ENCODE measurements at places on chromosomes 1 and 21.
A peak's percentile ranks its signal among the peaks of the same experiment; 100 is the strongest.

DNA sequence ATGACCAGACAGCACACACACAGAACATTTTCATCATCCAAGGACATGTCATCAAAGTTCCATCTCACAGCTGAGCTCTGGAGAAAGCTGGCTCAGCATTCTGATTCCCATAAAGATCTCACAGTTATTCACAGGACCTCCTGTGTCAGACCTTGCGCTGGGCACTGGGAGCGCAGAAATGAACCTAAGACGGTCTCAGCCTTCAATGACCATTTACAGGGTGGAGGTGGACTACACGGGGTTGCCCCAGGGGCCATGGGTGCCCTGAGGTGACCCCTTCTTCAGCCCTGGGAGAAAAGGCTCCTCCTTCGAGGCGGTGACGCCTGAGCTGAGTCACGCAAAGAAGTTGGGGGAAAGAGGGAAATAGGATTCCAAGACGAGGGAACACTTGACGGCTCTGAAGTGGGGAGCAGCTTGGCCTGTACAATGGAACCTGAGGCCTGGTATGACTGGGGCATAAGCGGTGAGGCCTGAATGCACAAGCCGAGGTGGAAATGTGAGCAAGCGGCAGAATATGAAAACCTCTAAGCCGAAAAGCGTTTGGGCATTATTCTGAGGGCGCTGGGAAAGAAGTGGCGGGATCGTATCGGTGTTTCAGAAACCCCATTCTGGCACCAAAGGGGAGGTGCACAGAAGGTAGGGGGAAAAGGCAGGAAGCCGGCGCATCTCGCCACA is 797 bp downstream of the CC2D1B start:
- DNase-seq: peak; percentile 58

DNA sequence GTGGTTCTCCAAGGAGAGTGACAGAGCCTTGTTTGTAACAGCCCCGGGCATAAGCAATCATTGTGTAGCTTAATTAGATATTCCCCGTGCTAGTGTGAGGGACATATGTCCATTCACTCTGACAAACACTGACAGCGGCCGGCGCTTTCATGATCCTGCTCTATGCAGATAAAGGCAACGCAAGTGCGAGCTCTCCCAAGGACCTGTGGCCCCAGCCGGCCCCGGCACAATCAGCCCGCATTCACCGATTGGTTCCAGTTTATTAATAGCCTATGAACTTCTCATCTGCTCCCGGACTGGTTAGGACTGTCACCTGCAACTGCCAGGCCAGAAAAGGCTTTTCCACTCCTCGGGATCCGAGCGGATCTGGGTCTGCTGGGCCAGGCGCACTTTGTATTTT is 18.0 kb upstream of the OLIG1 start:
- peak; percentile 14 for DNase-seq

- no peak for DNase-seq
Observed at GRCh38 chr21:39452207-39452969, 618 bp downstream of the SH3BGR start.

DNA sequence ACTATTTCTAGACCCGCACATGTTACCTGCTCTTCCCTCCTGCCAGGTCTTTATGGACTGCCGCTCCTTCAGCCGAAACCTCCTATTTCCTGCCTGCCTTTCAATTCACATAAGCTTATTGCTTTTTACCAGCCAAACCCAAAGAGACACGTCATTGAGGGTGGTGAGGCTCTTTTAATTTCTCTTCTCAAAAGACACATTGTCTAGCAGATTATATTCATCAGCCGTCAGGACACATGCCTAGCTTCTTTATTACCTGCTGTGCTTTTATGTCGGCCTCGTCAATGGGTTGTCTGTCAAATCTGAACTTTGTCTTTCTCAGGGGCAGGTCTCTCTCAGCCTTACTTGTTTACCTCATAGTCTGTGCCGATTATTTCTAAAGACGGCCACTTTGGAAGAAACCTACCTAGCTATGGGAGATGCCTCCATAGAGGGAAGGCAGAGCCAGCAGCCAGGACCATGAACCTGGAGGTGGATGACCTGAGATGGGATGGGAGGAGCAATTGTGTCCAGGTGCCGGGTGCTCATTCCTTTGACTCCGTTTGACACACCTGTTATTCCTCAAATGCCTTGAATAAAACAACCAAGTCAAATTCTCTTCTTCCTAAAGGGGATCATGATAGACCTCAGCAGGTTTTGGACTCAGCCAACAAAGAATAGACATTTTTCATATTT is 42.0 kb downstream of the ZBTB18 start:
- no peak for DNase-seq

DNA sequence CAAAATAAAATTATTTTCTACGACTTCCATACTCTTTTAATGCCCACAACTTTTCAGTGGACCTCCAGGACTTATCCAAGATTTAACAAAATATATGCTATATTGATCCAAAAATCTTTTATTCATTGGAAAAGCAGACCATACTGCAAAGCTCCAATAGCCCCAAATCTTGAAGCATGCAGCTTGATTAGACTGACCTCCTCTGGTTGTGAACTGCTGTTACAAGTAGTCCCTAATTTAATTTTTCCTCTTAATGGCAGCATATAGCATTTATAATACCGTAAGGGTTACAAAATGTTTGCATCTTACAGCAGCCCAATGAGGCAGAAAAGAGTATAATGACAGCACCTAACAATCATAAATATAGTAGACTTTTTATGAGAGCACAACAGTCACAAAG is 49.8 kb downstream of the TPR start:
- DNase-seq: no peak

GRCh38 chr1:38773483-38773882 is 86.1 kb downstream of the RRAGC start:
- no peak for DNase-seq

GRCh38 chr1:233672732-233673131 is 58.8 kb downstream of the KCNK1 start:
- DNase-seq: no peak

DNA sequence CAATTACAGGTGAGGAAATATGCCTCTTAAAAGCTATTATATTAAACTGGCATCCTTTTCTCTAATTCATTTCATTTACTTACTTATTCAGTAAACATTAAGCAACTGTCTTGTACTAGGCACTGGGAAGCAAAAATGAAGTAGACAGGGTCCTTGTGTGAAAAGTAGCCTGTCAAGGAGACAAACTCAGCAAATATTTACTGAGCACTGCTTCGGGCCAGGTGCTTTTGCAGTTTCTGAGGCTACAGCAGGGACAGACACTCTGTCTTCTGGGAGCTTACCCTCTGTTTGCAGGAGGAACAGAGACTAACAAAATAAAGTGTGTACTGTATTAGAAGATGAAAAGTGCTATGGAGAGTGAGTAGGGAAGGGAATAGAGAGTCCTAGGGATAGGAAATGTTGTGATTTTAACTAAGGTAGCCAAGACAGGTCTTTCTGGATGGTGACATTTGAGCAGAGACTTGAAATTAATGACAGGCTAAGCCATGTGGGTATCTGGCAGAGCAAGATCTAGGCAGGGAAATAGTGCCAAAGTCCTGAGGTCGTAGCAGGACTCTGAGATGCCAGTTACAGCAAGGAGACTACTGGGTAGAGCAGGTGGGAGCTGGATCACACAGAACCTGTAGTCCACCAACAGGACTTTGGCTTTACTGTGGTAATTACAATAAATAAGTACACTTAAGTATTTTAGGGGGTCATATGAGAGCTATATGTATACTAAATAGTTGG is 133.0 kb downstream of the ITSN1 start:
- no peak for DNase-seq

DNA sequence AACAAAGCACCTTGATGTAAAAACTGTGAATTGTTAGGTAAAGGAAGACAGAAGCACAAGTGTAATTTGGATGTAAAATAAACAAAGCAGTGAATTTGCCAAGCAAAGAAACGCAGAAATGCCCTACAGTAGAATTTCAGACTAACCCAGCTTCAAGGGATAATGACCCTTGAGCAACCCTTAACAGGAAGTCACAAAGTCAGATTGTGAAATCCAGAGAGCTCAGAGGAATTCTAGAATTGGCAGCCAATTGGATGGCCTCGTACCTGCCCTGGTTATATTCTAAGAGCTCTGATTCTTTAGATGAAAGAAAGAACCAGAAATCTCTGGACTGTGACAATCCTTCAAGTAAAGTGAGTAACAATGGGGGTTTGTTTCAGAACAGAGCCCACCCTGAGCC is 152.7 kb upstream of the CHRM3 start:
- no peak for DNase-seq

DNA sequence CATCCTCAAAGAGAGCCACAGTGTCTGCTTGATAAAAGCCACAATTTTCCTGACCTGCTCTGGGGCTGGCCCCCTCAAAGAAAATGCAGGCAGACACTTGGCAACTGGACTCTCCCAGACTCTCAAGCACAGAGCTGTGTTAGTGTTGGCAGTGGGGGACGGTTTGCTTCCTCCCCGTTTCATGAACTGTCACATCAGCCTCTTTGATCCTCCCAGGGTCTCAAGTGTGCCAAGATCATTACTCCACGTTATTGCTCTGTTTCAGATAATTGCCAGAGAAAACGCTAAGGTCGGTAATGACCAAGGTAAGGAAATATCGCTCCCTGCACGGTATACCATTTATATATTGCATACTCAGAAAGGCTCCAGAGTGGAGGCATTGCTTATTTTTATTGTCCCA is 138.8 kb downstream of the NTMT2 start:
- peak; percentile 6 for DNase-seq

DNA sequence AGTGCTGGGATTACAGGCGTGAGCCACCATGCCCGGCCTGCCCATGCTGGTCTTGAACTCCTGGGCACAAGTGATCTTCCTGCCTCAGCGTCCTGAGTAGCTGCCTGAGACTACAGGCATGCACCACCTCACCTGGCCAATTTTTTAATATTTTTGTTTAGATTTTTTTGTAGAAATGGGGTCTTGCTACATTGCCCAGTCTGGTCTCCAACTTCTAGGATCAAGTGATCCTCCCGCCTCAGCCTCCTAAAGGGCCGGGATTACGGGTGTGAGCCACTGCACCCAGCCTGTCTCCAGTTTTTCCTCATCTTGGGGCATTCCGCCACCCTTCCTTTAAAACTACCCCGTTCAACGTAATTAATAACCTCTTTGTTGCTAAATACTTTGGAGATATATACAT is 7.4 kb downstream of the PMF1 start:
- no peak for DNase-seq

Data from retina (tissue), 1 donor.